ENCODE measurements at places on chromosomes 11 and 22.

DNA sequence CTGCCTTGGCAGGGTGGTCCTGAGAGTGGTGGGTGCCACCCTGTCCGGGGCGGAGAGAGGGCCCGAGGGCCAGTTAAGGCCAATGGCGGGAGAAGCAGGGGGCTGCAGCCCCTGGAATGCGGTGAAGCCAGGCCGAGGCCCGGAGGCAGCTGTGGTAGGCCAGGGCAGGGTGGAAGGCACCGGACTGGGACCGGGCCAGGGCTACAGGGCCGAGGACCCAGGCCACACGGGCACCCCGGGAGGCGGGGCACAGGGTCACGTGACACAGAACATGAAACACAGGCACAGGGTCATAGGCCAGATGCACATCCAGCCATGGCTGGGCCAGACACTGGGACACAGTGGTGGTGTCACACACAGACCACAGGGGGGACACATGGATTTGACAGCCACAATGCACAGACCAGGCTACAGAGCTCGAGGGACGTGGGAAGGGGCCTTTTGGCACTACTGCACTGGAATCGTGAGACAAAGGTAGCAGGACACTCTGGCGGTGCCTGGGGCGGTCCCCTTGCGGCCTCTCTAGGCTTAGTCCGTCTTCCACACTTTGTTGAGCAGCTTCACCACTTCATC, 2.8 kb downstream of the SLC25A1 start:
- DNase-seq = no peak

DNA sequence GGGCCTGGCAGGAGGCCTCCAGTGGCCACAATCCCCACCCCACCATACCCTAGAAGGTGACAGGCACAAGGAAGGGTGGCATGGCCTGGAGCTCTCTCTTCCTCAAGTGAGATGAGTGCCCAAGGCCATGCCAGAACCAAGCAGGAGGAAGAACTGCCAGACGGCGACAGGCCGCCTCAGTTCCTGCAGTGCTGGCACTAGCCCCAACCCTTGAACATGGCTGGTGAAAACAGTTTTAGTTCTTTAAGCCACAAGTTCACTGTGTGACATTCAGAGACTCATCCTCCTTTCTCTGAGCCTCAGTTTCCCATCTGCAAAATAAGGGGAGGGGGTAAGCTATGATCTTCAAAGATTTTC, 9.8 kb downstream of the CHRDL2 start:
- DNase-seq = no peak

DNA sequence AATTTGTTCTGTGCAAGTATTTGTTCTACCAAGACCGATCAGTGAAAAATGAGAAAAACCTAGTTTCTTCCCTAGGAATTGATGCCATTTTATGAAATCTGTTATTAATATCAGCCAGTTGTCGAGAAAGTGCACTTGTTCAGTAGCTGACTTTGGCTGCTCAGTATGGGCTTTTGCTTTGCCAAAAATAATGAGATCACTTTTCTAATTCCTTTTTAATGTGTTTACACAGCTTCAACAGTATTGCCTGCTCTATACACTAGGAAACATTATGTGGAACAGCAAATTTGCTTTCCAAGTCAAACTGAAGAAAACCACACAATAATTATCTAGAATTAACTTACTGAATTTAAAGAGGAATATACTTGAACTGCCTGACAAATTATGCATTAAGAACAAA, 34.4 kb downstream of the SCUBE2 start:
- no peak for DNase-seq

DNA sequence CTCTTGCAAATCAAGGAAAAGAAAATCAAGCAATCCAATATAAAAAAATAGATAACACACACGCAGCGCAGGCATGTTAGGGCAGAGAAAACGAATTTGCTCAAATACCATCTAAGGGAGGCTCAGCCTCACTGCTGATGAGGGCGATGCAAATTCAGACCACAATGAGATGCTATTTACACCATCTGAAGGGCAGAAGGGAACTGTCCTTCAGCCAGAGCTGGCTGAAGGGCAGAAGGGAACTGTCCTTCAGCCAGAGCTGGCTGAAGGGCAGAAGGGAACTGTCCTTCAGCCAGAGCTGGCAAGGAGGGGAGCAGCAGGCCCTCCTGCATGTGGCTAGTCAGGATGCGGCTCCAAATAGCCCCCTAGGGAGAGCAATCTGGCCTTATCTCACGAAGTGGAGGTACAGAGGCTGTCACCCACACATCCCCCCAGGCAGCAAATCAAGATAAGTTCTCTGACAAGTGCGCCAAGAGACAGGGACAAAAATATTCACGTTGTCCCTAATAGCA, 7.6 kb upstream of the SLC39A13 start:
- DNase-seq = no peak

DNA sequence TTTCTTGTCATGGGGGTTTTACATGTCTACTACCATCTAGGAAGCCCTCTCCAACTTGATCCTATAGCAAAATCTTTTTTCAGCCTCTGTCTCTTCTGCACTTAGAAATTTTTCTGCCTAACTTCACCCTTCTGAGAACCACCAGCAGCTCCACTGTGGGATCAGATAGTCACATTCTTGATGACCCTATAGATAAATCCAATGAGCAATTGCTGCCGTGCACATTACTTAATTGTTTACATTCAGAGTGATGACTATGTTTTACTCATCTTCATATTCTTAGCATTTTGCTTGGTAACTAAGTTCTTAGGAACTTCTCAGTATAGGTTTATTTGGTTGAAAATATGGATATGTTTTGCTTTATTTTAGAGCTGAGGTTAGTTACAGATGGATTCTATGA, 12.4 kb upstream of the ETS1 start:
- DNase-seq = no peak

GRCh38 chr11:132126973-132127899, 756.8 kb downstream of the NTM start:
- no peak for DNase-seq

GRCh38 chr11:63719987-63720386, 38.7 kb downstream of the RTN3 start:
- no peak for DNase-seq

All from stimulated activated CD8-positive, alpha-beta memory T cell treated with anti-CD3 and anti-CD28 coated beads, Interleukin-4, amount 100 ng/mL, for 1 hour (primary cell).